Smooth muscle cell of the brain vasculature (primary cell): ENCODE measurements at places on chromosomes 4 and X.

- DNase-seq, result no peak
Observed at GRCh38 chr4:188295899-188296298, 156.7 kb downstream of the TRIML1 start.

DNA sequence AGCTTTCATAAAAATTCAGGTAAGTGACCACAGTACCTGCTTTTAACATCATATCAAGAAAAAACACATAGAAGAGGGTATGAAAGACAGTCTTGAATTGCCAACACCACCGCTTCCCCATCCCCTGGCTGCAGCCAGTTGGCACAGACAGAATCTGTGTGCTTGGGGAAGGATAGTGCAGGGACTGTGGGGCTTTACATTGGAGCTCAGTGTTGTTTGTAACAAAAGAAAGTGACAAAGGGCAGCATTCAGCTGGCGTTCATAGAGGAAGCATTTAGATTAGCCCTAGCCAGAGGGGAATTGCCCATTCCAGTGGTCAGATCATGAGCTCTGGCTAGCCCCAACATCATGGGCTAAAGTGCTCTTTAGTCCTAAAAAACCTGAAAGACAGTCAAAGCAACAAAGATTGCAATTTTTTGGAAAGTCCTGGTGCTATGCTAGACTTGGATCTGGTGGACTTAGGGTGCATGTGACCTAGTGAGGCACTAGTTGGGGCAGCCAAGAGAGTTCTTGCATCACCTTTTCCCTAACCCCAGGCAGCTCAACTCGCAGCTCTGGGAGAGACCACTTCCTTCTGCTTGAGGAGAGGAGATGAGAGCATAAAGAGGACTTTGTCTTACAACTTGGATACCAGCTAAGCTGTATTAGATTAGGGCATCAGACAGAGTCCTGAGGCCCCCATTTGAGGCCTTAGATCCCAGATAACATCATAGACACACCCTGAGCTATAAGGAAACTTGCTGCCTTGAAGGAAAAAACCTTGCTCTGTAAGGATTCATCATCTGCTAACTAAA lies 1602.4 kb upstream of the ADGRL3 start:
- DNase-seq, result no peak

GRCh38 chr4:23333556-23333945 lies 556.3 kb downstream of the PPARGC1A start:
- DNase-seq, result no peak

DNA sequence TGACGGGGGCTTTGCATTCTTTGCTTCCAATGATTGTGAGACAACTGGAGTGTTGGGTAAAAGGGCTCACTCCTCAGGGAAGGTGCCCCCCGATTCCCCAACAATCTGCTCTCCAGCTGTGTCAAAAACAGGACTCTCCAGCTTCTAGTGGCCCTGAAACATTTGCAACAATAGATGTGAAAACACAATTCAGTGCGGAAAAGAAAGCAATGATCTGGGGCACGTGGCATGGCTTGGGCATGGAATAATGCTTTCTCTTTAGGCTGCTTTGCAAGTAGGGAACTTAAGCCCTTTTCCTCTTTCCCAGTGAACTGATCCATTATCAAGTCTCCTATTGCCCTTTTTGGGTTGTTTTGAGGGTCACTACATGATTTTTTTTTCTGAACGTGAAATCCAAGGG lies 239.9 kb downstream of the C4orf33 start:
- no peak for DNase-seq

DNA sequence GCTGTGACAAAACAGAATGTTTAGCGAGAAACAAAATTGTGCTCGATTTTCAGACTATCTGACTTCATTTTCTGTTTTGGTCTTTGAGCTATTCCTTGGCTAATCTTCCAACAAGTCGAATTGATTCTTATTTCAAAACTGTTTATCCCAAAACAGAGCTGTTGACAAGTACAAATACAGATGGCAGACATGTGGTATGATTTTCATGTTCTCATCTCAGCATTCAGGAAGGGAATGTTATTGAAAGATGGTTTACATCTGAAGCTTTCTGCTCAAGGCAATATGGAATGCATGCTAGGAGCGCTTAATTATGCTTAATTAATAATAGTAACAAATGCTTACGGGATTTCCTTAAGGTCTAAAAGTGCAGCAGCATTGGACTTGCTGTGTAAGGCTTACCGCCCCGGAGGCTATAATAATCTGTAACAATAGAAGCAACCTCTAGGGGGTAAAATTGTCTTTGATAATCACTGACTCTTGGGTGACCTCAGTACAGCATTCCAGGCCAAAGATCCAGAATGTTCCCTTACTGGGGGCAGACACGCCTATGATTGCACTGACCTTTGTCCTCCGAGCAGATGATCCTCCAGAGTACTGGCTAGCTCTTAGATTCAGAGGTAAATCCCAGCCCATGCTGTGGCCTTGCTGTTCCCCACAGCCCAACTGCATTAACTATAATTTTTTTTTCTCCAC lies 16.4 kb downstream of the LSM6 start:
- DNase-seq, result no peak

GRCh38 chrX:71992711-71993110 lies 82.1 kb downstream of the NHSL2 start:
- no peak for DNase-seq

DNA sequence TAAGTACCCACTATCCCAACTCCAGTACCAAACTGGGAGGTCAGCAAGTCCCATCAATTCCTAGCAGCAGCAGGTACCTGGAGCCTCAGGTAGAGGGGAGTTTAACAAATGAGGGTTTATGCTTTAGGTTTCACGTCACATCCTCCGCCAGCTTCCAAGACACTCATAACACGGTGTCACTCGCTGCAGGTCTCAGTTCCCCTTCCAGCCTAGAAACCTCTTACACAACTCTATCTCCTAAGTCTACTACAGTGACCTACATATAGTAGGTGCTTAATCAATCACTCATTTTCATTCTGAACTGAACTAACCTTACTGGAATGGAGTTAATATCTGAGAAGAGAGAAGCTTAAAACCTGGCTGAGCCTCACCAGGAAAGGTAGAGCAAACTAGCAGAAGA lies 96.0 kb downstream of the EFHC2 start:
- no peak for DNase-seq

- peak; percentile 29 for DNase-seq
Observed at GRCh38 chrX:7746856-7747255, 96.1 kb upstream of the VCX start.

- DNase-seq, result no peak
Observed at GRCh38 chrX:64977830-64978229, 1.6 kb upstream of the ZC4H2 start.

DNA sequence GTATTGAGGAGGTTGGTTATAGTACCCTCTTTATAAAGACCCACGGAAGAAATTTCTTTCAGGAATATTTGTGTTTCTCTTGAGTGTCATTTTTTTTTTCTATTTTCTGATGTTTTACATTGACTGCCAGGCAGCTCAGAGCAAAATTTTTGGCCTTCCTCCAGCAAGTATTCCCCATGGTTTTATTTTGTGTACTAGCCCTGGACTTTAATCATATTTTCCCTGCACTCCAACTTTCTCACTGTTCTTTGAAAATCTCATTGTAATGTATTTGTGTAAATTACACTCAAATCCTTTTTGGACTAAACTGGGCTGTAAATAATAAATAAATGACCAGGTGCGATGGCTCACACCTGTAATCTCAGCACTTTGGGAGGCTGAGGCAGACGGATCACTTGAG lies 45.6 kb upstream of the USP46 start:
- no peak for DNase-seq

GRCh38 chr4:124060261-124060918 lies 652.1 kb downstream of the ANKRD50 start:
- DNase-seq, result peak; percentile 29

DNA sequence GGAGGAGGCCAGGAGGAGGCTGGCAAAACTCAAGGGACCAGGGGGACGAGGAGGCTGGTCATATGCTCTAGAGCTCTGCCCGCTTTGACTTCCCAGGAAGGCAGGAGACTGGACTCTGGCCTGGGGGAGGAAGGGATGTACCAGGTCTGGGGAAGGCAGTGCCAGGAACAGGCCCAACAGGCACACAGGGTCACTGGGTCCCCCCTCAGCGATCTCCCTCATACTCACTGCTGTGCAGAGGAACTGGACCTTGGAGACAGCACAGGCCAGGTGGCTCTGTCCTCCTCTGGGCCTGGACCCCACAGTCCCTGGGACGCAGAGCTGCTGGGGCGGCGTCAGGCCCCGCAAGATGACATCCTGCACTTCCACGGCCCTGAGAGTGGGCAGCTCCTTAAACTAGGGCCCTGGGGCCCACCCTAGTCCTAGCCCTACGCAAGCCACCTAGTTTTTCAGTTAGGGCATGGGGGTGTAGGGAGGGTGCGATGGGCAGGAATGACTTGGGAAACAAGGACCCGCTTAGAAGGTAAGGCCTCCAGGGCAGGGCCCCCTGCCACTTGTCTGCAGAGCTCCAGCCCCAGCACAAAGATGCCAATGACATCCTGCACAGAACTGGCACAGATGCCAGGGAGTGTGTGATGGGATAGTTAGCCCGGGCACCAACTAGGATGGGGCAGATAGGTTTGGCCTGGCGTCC lies 59.5 kb downstream of the HTRA3 start:
- no peak for DNase-seq

- DNase-seq, result peak; percentile 40
Observed at GRCh38 chr4:8410641-8411271, 29.8 kb downstream of the ACOX3 start.

DNA sequence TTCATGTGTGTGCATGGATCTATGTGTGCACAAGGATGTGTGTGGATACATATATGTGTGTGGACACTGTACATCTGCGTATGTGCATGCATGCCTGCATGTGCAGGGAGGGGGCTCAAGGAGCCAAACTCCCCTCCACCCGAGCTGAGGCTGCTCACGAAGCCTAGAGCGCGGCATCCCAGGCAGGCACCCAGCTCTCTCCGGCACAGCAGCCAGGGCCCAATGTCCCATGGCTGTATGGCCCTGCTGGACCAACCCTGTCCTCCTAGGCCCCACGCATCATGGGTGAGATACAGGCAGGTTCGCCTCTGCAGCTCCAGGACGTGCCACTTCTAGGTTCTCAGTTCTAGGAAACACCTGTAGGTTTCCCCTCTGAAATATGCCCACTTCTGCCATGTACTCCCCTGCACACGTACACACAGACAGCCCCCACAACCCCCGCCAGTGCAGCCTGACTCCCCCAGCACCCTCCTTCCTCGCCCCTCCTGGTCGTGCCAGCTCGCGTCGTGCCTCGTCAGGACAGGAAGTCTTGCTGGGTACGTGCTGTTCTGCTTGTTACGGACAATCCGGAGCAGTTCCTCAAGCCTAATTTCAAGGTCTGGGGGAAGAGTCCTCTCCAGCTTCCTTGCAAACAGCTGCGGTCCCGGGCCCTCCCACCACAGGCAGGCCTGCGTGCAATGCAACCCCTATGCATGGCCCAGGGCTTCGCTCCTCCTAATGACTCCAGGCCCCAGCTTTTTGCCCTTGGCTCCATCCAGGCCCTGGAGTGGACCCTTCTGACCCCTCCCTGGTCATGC lies 3.2 kb upstream of the ADRA2C start:
- no peak for DNase-seq

DNA sequence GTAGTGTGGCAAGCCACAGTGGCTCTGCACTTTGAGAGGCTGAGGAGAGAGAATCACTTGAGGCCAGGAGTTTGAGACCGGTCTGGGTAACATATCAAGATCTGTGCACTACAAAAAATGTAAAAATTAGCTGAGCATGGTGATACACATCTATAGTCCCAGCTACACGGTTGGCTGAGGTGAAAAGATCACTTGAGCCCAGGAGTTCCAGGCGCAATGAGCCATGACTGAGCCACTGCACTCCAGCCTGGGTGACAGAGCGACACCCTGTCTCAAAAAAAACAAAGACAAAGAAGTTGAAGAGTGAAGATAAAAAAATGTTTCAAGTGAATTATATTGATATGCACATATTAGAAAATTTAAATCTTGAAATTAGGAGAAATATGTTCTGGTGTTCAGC lies 46.3 kb downstream of the SULT1B1 start:
- DNase-seq, result no peak
